RPMI7951 (cell line): ENCODE measurements at places on chromosomes 2 and 18. TPM values are rescaled to one million over a fixed set of nuclear protein-coding genes. Genes with fewer than 3 reads are reported as not detected.

TNS1 gene
- total RNA-seq: 2.5 and 3.6 TPM in 2 replicates

HOXD3 gene
- 1.6 and 2.1 TPM in 2 replicates for total RNA-seq

RAX gene
- total RNA-seq: not detected in 2 replicates

CDH2 gene
- 35.8 and 43.7 TPM in 2 replicates for total RNA-seq

GRHL1 gene
- 0.36 and 0.68 TPM in 2 replicates for total RNA-seq

ARHGEF4 gene
- 2.2 and 2.5 TPM in 2 replicates for total RNA-seq

PID1 gene
- total RNA-seq: 15.9 and 23.8 TPM in 2 replicates

- DNase-seq: peak; percentile 15
Measured at GRCh38 chr18:57863706-57864105, 60.6 kb upstream of the ATP8B1 start.

GRCh38 chr2:130852521-130853115 is 15.9 kb downstream of the ARHGEF4 start:
- no peak for DNase-seq

DNA sequence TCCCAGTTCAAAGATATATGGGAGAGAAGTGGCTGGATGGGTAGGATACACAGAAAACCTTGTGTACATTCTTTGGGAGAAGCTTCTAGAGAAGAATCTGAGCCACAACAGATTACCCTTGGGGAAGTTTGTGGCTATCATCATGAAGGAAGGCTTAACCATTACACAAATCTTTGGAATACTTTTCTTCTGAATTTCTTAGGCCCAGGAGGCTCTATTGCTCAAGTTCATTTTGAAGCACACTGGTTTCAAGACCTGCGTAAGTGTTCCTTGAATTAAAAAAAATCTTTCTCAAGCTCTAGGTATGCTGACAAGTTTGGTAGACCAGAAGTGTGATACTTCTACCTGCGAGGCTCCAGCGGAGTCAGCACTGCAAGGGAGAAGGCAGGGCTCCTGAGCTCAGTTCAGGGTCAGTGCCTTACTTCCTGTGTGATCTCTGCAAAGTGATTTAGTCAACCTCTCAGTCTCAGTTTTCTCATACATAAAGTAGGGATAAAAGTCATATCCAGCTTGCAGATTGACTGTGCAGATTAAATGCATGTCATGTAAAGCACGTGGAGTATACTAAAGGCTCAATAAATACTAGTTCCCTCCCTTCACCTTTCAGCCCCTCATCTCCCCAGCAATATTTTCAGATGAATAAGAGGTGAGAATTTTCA is 438.6 kb downstream of the DLGAP1 start:
- no peak for DNase-seq

- DNase-seq: no peak
Measured at GRCh38 chr2:119734047-119734446, 25.7 kb upstream of the PTPN4 start.

- DNase-seq: no peak
Measured at GRCh38 chr2:186036862-186037449, 298.4 kb downstream of the FSIP2 start.

DNA sequence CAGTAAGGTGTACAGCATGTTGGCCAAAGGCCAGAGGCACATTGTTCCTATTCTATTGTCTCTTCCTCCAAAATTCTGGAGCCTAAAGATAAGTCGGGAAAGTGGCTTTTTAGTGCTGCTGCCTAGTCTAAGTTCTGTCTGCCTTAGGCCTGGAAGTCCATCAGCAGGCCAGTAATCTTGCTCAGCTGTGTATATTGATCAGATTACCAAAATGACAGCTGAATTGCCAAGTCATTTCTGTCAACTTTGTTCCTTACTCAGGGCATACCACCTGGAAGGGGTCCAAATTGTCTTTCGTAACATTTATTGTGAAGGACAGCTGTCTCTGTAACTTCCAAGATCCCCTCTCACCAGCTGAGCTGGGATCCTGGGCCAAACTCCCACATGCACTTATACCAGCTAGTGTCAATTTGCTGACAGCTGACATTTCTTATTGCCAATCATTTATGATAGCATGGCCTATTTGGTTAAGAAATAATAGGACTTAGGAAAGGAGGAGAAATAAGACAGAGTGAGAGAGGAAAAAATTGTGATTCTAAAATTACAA is 116.8 kb upstream of the FSHR start:
- no peak for DNase-seq

DNA sequence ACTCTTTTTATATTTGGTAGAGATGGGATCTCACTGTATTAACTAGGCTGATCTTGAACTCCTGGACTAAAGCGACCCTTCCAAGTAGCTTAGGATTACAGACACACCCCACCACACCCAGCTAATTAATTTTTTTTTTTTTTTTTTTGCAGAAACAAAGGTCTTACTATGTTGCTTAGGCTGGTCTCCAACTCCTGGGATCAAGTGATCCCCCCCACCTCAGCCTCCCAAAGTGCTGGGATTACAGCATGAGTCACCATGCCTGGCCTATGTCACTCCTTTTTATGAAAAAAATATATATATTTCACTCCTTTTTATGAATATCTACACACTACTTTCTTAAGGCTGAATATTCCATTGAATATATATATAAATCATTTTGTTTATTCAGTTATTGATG is 162.8 kb downstream of the MGAT5 start:
- DNase-seq: peak; percentile 30

DNA sequence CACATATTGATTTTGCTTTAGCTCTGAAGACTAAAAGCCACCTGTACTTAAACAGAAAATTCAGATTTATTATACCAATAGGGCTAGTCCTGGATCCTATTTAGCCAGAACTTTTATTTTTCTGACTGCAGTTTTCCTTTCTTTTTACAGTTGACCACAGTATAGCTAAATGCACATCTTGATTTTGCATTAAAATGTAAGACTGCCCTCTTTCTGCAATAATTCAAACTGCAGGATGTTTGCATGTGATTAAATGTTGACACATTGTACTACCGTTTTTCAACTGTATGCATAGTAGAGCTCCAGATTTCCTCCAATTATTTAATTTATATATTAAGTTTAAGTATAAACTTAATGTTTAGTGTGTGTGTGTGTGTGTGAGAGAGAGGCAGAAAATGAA is 1262.9 kb downstream of the SUCLG1 start:
- DNase-seq: peak; percentile 30

DNA sequence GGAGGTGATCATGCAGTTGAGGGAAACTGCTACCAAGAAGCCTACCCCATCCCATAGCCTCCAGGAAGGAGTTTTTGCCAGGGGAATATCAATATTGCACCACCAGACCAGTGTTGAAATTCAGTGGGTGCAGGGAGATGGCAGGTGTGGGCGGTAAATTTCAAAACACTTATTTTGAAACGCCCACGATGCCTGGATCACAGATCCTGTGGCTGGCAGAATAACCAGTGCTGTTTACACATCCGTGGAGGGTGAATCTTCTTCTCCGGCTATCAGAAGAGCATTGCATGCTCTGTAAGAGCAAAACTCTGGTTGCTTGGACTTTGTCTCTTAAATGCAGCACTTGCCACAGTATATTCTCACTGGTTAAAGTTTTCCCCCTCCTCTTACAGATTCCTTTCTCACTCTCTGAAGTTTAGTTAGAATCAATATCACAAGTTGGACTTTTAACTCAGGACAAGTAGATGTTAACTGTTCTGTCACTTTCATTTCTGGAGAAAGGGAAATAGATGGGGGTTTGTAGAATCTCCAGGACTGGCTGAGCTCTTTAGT is 70.5 kb upstream of the ZCCHC2 start:
- DNase-seq: peak; percentile 24

GRCh38 chr18:30811580-30811979 is 231.0 kb downstream of the DSC3 start:
- DNase-seq: no peak

DNA sequence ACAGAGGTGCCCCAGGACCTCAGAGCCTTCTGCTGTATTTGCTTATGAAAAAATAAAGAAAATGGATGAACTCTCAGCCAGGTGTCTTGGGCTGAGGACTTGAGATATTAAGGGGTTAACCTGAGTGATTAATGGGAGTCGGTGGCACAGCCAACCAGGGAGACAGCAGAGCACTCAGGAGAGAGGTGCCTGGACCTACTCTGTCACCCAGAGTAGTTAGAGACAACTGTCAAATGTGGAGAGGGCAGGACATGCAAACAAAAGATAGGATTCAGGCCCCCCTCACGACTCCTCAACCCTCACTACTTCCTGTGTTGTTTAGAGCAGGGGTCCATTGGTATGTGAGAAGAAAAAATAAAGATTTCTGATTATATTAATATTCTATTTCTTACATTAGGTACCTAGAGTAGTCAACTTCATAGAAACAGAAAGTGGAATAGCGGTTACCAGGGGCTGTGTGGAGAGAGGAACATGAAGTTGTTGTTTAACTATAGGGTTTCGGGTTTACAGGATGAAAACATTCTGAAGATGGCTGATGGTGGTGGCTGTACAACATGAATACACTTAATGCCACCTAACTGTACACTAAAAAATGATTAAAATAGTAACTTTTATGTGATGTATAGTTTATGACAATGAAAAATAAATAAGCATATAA is 28.6 kb upstream of the CETN1 start:
- no peak for DNase-seq

DNA sequence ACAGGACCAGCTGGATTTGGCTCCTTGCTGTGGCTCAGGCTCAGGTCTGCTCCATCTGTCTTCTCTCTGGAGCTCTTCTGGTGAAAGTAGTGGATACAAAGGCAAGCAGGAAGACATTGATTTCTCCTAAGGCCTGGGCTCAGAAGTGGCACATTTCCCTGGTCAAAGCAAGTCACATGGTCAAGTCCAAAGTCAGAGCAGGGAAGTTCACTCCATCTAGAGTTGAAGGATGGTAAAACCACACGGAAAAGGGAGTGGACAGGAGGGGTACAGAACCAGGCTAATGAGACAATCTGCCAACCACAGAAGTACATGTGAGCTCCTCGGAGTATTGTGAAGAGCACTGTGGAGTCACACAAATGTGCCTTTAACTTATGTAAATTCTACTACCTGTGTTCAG is 66.1 kb downstream of the MARCO start:
- DNase-seq: peak; percentile 21

DNA sequence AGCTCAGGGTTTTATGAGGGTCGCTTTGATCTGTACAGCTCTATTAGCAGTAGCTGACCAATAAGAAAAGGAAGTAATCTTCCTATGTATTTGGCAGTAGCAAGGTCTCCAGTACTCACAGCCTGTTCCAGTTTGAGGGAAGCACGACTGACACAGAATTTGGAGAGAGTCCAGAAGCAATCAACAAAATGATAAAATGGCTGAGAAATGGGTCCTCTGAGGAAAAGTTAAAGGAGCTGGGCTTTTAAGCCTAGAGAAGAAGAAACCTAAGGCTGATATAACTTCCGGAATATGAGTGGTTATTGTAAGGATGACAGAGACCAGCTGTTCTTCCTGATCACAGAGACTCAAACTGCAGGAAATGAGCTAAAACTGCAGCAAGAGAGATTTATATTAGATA is 382.8 kb downstream of the GPD2 start:
- DNase-seq: peak; percentile 11

- peak; percentile 33 for DNase-seq
Measured at GRCh38 chr2:10467401-10467800, 19.3 kb upstream of the ODC1 start.

DNA sequence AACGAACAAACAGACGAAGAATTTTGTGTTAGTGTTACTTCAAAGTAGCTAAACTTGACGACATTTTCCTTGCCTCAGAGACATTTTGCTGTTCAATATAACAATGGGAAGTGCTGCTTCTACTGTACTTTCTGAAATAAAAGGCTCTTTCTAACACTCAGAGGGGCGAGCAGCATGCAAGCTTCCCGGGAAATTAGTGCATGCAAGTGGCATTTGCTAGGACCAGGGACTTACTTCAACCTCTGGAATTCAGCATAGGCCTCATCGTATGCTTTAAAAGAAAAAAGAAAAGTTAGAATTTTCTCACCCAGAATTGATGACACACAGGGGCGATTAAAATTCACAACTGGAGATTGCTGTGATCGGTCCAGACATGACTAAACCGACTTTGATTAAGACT is 62.5 kb upstream of the LPIN2 start:
- DNase-seq: no peak

- peak; percentile 27 for DNase-seq
Measured at GRCh38 chr2:201833781-201834180, 27.4 kb downstream of the CDK15 start.

GRCh38 chr2:190607657-190608357 is 41.1 kb upstream of the NAB1 start:
- peak; percentile 78 for DNase-seq

- no peak for DNase-seq
Measured at GRCh38 chr18:51622702-51623101, 425.2 kb upstream of the MEX3C start.

- DNase-seq: no peak
Measured at GRCh38 chr18:48943333-48943732, 7.4 kb downstream of the SMAD7 start.

DNA sequence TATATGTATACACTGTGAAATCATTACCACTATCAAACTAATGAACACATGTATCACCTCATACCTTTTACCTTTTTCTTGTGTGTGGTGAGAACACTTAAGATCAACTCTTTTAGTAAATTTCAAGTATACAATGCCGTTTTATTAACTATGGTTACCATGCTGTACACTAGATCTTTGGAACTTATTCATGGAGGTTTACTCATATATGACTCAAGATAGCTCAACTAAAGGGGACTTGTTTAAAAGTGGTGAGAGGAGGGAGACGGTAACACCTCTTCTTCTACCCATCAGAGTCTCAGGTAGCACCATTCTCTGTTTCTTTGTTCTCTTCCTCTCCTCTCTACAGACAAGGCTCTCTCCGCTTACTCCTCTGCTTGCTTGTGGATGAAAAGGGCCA is 36.1 kb upstream of the TMEM178A start:
- no peak for DNase-seq

- DNase-seq: no peak
Measured at GRCh38 chr2:59073286-59073685, 832.2 kb upstream of the FANCL start.

DNA sequence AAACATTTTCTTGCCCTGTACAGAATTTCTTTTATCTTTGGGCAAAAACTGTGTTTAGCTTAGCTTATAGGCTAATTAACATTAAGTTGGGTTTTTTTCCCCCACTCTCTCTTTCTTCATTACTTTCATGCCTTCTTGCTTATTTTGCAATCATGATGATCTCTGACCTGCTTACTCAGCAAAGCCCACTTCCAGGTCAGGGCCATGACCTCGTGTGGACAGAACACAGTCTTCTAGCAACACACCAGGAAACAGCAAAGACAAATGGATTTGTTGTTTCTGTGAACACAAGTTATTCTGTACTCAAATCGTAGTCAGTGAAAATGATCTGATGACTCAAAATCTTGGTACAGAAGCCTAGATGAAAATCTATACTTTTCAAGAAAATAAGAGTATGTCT is 60.7 kb downstream of the SPATS2L start:
- peak; percentile 43 for DNase-seq

DNA sequence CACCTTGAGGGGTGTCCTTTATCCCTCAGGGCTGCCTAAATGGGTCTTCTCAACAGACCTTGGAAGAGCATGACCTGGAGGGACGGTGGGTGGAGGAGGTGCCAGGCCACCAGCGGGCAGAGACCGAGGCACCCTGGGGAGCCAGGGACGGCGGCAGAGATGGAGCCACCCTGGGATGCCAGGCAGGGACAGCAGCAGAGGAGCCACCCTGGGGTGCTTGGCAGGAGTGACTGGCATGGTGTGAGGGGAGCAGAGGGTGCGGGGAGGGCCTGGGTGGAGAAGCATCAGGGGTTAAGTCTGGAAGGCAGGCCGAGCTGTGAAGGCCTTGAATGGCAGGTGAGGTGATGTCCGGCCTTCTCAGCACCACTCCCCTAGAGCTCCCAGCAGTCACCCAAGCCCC is 56.1 kb downstream of the CIB4 start:
- no peak for DNase-seq
